Astrocyte of the hippocampus (primary cell): ENCODE measurements at places on chromosomes 6 and 20.

DNA sequence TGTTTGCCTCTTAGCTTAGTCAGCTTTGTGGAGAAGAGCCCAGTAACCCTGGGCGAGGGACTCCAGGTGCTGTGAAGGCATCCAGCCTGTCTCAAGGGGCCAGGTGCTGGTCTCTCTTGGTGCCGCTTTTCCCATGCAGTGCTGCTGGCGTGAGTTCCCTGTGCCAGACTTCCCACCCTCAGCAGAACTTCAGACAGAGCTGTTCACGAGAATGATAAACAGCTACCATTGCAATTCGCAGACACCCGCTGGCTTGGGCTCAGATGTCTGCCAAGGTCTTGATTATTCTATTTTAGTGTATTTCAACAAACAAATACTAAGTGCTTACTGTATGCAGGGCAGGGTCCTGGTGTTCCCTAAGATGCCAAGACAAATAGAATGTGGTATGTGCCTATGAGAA lies 57.7 kb downstream of the RNF217 start:
- DNase-seq = peak; percentile 48

DNA sequence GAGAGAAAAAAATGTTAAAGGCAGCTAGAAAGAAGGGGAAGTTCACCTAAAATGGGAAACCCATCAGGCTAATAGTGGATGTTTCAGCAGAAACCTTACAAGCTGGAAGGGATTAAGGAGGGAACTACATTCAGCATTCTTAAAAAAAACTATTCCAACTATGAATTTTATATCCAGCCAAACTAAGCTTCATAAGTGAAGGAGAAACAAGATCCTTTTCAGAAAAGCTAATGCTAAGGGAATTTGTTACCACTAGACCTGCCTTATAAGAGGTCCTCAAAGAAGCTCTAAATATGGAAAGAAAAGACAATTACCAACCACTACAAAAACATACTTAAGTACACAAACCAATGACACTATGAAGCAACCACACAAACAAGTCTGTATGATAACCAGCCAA lies 59.2 kb upstream of the SLC35F1 start:
- DNase-seq = no peak

DNA sequence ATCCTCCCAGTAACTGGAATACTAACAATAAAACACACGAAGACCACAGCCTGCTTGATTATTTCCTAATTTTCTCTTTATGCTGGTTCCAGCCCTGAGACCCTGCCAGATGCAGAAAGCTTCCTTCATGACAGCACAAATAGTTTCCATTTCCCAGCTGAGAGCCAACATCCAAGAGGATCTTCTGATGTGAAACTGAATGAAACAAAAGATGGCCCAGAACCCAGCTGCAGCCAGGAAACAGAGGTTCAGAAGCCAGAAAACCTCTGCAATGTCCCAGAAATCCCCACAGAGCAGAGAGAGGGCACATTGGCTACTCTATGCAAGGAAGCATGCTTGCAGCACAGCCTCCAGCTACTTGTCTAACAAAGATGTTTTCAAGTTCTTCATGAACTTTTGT lies 61.8 kb upstream of the PLEKHG1 start:
- no peak for DNase-seq

- DNase-seq = no peak
These were observed 280.7 kb upstream of the SUPT3H start for GRCh38 chr6:45658400-45658799.

GRCh38 chr6:90530882-90531281 lies 56.0 kb downstream of the MAP3K7 start:
- no peak for DNase-seq

- DNase-seq = peak; percentile 97
These were observed 64.1 kb downstream of the FAM50B start for GRCh38 chr6:3913077-3913957.

- no peak for DNase-seq
These were observed 213.9 kb upstream of the SULF2 start for GRCh38 chr20:47999166-47999565.
